ENCODE measurements at places on chromosomes 11 and 22. TPM values are rescaled to one million over a fixed set of nuclear protein-coding genes. Genes with fewer than 3 reads are reported as not detected.

Gene CASP5
- polyA plus RNA-seq = not detected

GRCh38 chr11:128686021-128686741 is 7.7 kb upstream of the FLI1 start:
- no peaks in the 10 kb centered on the region for H3K36me3 ChIP-seq
- H3K27ac ChIP-seq = no peak overlapping the region
- peaks cover 78% of the 10 kb centered on the region for H3K27me3 ChIP-seq
- peaks cover 44% of the 10 kb centered on the region for H3K4me1 ChIP-seq
- no peak for DNase-seq
- peak overlapping the region; percentile 39 for H3K4me3 ChIP-seq

Gene ATG16L2
- 18.5 TPM for polyA plus RNA-seq

DNA sequence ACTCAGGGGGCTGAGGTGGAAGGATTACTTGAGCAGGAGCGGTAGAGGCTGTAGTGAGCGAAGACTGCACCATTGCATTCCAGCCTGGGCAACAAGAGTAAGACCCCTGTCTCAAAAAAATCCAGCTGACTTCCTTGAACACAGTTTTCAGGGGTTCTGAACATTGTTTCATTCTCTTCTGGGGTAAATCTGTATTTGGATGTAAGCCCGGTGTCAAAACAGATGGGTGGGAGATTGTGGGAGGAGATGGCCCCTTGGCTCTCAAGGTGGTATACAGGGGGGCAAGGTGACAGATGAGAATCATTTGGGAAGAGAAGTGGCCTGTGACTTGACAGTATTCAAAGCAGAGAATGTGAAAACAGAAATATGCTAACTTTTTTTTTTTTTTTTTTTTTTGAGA is 4.8 kb downstream of the ESAM start:
- H3K27me3 ChIP-seq = peaks cover 94% of the 10 kb centered on the region
- H3K27ac ChIP-seq = no peak overlapping the region
- no peak overlapping the region for H3K4me3 ChIP-seq
- no peak for DNase-seq
- no peaks in the 10 kb centered on the region for H3K36me3 ChIP-seq

Gene MLC1
- 0.17 TPM for polyA plus RNA-seq

GRCh38 chr11:1116104-1116503 is 41.4 kb downstream of the MUC2 start:
- no peak overlapping the region for H3K4me3 ChIP-seq
- no peaks in the 10 kb centered on the region for H3K27me3 ChIP-seq
- no peaks in the 10 kb centered on the region for H3K36me3 ChIP-seq
- no peaks in the 10 kb centered on the region for H3K4me1 ChIP-seq

- H3K4me1 ChIP-seq = no peaks in the 10 kb centered on the region
- H3K27ac ChIP-seq = no peak overlapping the region
- no peak overlapping the region for H3K4me3 ChIP-seq
These were observed 3.6 kb upstream of the IGF2 start for GRCh38 chr11:2142762-2143202.

DNA sequence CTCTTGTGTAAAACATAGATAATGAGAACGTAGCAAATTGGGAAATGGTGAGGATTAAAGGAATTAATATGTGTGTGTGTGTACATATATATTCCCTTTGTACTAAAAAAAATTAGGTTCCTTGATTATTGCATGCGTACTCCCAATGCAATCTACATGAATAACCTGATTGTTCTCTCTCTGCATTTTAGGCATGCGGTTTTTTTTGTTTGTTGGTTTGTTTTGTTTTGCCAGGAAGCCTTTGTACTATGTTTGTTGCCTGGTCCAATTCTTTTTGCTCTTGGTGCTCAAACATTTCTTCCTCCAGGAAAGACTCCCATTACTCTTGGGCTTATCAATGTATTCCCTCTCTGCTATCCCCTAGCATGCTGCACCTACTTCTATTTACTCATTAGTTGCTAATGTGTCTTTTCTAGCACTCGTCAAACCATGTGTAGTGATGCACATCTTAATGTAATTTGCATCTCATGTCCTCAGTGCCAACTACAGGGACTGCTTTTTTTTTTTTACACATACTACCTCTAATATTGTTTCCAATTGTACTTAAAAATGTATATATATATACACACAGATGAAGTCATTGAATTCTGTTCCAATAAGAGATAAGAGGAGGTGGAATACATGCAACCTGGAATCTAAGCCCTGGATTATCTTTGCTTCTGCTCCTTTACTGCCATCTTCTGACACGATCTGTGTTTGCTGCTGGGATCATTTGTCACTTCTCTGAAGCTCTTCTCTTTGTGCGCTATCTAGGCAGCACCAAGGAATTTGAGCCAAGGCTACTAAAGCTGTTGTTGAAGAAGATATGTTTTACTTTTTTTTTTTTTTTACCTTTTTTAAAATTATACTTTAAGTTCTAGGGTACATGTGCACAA is 197.2 kb upstream of the ANO3 start:
- no peaks in the 10 kb centered on the region for H3K27me3 ChIP-seq
- no peaks in the 10 kb centered on the region for H3K36me3 ChIP-seq
- DNase-seq = no peak
- no peak overlapping the region for H3K27ac ChIP-seq

- peaks cover 57% of the 10 kb centered on the region for H3K36me3 ChIP-seq
- no peak overlapping the region for H3K4me3 ChIP-seq
- no peak overlapping the region for H3K27ac ChIP-seq
- H3K27me3 ChIP-seq = no peaks in the 10 kb centered on the region
- peak; percentile 99 for DNase-seq
These were observed 7.6 kb downstream of the SLC29A2 start for GRCh38 chr11:66363805-66364535.

Gene MMP10
- polyA plus RNA-seq = 0.03 TPM

- H3K4me1 ChIP-seq = peaks cover 42% of the 10 kb centered on the region
- no peak overlapping the region for H3K4me3 ChIP-seq
- no peak overlapping the region for H3K27ac ChIP-seq
- peaks cover 3% of the 10 kb centered on the region for H3K27me3 ChIP-seq
- H3K36me3 ChIP-seq = no peaks in the 10 kb centered on the region
- DNase-seq = no peak
These were observed 1.7 kb upstream of the CAVIN3 start for GRCh38 chr11:6321961-6322362.

Data from H1 (cell line).